ENCODE measurements at places on chromosomes 7 and 10. TPM values are rescaled to one million over a fixed set of nuclear protein-coding genes. Genes with fewer than 3 reads are reported as not detected.

The CUEDC2 gene
- 22.9 TPM for total RNA-seq

DNA sequence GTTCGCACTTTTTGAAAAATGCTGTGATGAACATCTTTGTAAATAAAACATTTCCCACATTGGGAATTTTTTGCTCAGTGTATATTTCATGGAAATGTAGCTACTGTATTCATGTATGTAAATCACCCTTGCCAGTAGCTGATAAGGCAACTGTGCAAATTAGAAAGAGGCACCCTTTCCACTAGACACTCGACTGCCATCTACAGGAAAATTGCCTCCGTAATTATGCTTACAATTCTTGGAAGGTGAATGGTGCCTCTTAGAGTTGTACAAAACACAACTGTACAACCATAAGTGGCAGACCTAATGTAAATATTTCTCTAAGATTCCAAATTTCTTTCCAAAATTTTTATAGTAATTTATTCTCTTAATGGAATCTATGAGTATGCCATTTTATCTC, 491.7 kb downstream of the CCSER2 start:
- DNase-seq: no peak

GRCh38 chr10:129877773-129878371, 86.2 kb downstream of the EBF3 start:
- no peak for DNase-seq

The MKI67 gene
- 10.6 TPM for total RNA-seq

- no peak for DNase-seq
These were observed 38.0 kb downstream of the EGFR start for GRCh38 chr7:55056577-55057480.

- DNase-seq: no peak
These were observed 193.4 kb upstream of the MBL2 start for GRCh38 chr10:52965938-52966401.

DNA sequence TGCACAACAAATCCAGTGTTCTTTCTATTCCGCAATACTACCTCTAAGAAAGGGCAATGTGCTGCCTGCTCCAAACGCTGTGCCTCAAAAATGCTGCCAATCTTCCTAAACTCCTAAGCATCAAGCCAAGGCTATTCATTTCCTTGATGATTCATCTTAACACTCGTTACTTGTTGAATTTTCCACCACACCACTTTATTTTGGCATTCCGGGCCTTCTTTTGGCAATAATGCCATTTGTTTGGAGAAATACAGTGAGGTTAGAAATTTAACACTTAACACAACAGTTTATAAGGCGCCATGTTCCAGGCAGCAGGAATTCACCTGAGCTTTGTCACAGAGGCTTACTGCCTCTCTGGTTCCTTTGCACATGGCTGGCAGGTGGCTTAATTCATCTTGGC, 82.6 kb upstream of the ABCB5 start:
- DNase-seq: peak; percentile 68

DNA sequence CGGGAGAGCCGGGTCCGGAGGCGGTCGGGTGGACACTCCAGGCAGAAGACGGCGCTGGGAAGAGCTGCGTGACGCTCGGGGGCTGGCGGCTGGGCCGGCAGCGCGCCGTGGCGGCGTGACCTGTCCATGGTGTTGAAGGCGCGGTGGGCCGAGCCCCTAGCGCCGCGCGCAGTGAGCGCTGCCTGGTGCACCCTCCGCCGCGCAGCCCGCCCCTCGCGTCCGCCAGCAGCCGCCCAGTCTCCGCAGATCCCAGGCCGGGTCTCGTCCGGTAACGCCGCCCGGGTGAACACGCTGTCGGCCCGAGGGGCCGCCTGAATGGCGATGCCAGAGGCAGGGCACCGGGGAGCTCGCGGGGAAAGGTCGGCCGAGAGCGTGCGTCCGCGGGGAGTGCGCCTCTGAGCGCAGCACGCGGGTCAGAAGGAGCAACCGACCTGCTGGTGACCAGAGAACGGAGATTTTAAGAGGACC, 657 bp upstream of the TMEM178B start:
- peak; percentile 14 for DNase-seq

GRCh38 chr10:33720161-33720560, 385.7 kb upstream of the NRP1 start:
- DNase-seq: no peak

The CUZD1 gene
- total RNA-seq: not detected

- peak; percentile 25 for DNase-seq
These were observed 210.6 kb downstream of the KLF6 start for GRCh38 chr10:3574451-3574850.

- DNase-seq: no peak
These were observed 144.7 kb downstream of the TRIL start for GRCh38 chr7:28813243-28813962.

The FRMD4A gene
- 16.1 TPM for total RNA-seq

DNA sequence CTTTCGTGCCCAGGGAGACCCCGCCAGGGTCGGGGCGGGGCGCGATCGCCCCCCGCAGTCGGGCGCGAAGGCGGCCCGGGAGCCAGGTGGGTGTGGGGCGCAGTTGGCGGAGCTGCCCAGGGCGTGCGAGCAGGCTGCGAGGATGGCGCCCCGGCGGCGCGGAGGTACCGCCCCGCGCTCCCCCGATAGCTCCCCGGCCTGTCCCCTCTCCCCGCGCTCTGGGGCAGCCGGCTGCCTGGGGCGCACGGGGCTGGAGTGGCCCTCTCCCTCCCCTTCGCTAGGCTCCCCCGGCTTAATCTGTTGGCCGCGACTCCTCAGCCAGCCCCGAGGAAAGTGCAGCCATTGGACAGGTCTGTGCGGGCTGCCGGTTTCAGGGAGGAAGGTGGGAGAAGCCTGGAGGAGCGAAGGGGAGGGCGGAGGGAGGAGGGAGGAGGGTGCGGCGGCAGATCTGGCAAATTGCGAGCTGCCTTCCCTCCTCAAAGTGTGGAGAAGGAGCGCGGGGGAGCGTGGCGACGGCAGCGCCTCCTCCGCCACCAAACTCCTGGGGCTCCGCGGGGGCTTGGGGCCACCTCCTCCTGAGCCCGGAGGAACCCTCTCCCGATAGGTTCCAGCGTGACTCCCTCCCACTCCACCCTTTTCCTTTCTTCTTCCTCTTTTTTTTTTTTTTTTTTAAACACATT, 361 bp upstream of the PLXDC2 start:
- peak; percentile 88 for DNase-seq

- DNase-seq: no peak
These were observed 4.5 kb downstream of the LYZL2 start for GRCh38 chr10:30625080-30625479.

- DNase-seq: no peak
These were observed 365.2 kb upstream of the ZMIZ1 start for GRCh38 chr10:78703593-78703992.

The MTPN gene
- total RNA-seq: 87.2 TPM

The PTF1A gene
- total RNA-seq: 7.5 TPM

The GJD4 gene
- 0.48 TPM for total RNA-seq

GRCh38 chr7:11959121-11959520, 127.1 kb upstream of the THSD7A start:
- no peak for DNase-seq

- no peak for DNase-seq
These were observed 66.6 kb upstream of the IGFBP3 start for GRCh38 chr7:45987521-45988290.

DNA sequence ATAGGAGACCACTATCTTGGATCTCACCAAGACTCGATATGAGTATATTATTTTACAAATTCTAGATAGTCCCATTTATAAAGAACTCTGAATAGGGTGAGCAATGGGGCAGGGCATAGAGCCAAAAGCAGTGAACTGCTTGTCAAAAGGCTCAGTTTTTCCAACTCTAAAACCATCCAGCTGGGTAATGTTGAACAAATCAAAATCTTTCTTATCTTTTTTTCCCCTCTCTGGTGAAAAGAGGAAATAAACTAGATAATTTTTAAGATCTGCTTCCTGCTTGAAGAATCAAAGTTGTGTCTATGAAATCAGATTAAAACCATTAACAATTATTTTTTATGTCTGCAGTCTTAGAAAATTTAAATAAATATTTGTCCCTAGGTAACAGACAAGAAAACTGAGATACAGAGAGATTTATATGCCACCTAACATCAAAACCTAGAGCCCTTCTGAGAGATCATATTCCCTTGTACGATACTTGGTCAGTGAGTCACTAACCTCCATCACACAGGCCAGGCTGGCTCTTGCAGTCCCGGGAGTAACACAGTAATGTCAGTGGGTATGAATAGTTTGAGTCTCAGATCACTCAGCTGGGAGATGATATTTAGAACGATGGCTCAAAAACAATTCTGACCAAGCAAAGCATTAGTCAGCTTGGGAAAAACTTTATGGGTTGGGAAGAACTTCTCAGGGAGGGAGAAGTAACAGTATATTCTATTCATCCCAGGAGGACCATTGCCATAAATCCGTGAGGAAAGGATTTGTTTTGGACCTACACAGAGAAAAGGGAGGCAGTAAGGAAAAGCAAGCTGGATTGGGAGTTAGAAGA, 178.8 kb downstream of the REEP3 start:
- DNase-seq: peak; percentile 78

GRCh38 chr10:101447477-101447876, 93.5 kb downstream of the BTRC start:
- DNase-seq: no peak

- DNase-seq: peak; percentile 22
These were observed 35.4 kb upstream of the TAX1BP1 start for GRCh38 chr7:27704422-27705199.

- DNase-seq: no peak
These were observed 8.9 kb upstream of the NANOS1 start for GRCh38 chr10:119020627-119020946.

GRCh38 chr7:44398511-44398911, 73.1 kb upstream of the CAMK2B start:
- no peak for DNase-seq

- DNase-seq: no peak
These were observed 197.2 kb downstream of the EBF3 start for GRCh38 chr10:129766611-129767550.

- DNase-seq: no peak
These were observed 29.4 kb downstream of the CLRN3 start for GRCh38 chr10:127863231-127863825.

DNA sequence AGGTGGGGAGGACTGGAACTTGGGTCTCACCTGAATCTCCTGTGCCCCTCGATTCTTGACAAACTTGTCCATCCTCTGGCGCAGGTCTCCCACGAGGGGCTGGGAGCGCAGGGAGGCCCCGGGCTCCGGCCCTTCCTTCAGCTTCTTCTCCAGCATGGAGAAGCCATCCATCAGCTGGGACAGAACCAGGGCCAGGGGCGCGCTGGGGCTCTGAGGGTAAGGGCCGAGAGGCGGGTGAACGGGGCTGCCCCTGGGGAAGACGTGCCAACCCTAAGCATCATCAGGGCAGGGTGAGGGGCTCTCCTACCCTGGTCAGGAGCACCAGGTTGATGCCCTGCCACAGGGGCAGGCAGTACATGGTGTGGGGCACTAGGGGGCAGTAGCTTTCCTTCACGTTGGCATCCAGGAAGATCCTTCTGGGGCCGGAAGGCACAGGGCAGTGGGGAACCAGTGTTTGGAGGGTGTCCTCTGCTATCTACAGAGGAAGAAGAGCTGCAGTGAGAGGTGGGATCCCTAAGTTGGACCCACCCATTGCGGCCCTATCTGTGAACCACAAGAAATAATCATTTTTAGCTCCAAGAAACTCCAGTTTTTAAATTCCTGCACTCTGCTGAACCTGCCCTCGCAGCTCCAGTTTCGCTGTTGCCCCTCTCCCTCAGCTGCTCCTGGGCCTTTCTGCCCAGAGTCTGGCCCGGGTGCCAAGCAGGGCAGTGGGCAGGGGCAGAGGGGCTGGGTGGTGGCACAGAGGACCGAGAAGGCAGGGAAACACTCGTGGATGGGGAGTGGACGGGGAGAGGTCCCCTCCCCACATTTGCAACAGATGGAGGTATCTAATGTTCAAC, 10.8 kb upstream of the PYROXD2 start:
- DNase-seq: no peak

The SLC18A3 gene
- not detected for total RNA-seq

DNA sequence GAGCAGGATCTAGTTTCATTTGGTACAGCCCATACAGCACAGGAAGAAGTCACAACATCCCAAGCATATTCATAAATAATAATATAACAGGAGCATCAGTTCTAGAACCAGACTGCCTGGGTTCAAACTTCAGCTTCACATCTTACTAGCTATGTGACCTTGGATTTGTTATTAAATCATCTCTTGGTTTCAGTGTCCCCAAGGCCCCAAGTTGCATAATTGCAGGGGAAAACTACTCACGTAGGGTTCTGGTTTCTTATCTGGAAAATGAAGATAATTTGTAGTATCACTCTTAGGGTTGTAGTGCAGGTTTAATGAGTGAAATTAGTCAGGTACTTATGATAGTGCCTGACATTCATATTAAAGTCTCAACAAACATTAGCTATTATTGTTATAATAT, 5.5 kb upstream of the IQUB start:
- no peak for DNase-seq

GRCh38 chr7:15751191-15751701, 64.8 kb upstream of the MEOX2 start:
- DNase-seq: peak; percentile 95

GRCh38 chr10:97861097-97861750, 11.6 kb downstream of the GOLGA7B start:
- peak; percentile 73 for DNase-seq

The TMEM139 gene
- total RNA-seq: 0.72 TPM

The ERVW-1 gene
- 5.5 TPM for total RNA-seq

The AQP1 gene
- 121 TPM for total RNA-seq

DNA sequence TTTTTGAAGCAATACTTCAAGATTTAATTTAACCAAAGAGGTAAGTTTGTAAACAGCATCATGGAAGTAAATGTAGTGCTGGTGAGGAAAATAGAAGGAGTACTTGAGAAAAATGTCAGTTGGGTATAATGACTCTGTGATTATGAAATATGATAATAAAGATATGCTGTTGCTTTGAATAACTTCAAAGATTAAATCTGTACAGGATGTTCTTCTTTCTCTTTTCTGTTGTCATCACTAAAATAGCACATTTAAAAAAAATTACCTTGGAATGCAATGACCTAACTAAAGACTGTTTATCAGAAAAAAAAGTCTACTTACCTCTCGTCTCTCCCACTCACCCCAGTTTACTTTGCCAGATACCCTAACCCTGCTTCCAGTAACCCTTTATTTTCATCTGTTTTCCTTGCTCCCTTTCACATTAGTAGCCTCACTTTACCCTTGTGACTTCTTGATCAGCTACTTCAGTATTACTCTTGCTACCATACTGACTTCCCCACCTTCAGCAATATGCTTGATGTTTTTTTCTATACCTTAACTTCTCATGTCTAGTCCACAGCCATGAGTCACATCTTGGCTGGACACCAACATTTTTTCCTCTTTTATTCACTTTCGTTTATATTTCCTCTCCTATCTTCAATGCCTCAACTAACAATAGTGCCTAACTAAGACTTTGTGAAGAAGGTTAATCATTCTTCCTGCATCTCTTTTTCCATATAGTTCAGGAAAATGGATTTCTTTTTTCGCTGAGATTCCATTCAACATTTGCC, 29.7 kb upstream of the TAS2R16 start:
- DNase-seq: peak; percentile 24

- DNase-seq: no peak
These were observed 1.4 kb upstream of the RTKN2 start for GRCh38 chr10:62270020-62270419.

- peak; percentile 59 for DNase-seq
These were observed 1.1 kb downstream of the VGF start for GRCh38 chr7:101164071-101164840.

Measured in umbilical cord (tissue), 2 donors.